T-cell (primary cell): ENCODE measurements at places on chromosomes 3 and 15.

- H3K36me3 ChIP-seq = peaks cover 8% of the 10 kb centered on the region
- no peak for DNase-seq
- H3K4me3 ChIP-seq = no peak overlapping the region
- no peaks in the 10 kb centered on the region for H3K4me1 ChIP-seq
- no peak overlapping the region for H3K27ac ChIP-seq
Observed at GRCh38 chr15:58873267-58873666, 60.2 kb downstream of the SLTM start.

- no peaks in the 10 kb centered on the region for H3K27me3 ChIP-seq
- H3K4me1 ChIP-seq = no peaks in the 10 kb centered on the region
- no peak overlapping the region for H3K4me3 ChIP-seq
- H3K27ac ChIP-seq = no peak overlapping the region
- no peak for DNase-seq
Observed at GRCh38 chr15:25182098-25182478, 227.3 kb downstream of the SNRPN start.

DNA sequence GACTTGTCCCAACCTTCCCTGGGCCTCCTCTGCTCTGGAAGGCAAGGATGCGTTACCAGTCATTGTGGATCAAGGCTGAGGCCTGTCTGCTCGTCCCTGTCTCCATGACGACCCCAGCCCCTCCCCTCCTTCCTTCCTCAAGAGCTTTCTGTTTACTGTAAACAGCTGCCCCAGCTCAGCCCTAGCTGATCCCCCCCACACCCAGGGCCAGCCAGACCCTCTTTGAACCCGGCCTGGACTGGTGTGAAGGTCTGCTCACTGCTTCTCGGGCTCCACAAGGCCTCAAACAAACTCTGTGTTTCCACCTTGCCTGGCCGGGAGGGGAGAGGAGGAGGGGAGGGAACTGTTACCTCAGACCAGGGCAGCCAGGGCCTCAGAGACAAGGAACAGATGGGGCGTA, 16.9 kb downstream of the VPS18 start:
- peaks cover 21% of the 10 kb centered on the region for H3K4me1 ChIP-seq
- no peak overlapping the region for H3K27ac ChIP-seq
- no peaks in the 10 kb centered on the region for H3K27me3 ChIP-seq
- H3K4me3 ChIP-seq = no peak overlapping the region
- DNase-seq = no peak

DNA sequence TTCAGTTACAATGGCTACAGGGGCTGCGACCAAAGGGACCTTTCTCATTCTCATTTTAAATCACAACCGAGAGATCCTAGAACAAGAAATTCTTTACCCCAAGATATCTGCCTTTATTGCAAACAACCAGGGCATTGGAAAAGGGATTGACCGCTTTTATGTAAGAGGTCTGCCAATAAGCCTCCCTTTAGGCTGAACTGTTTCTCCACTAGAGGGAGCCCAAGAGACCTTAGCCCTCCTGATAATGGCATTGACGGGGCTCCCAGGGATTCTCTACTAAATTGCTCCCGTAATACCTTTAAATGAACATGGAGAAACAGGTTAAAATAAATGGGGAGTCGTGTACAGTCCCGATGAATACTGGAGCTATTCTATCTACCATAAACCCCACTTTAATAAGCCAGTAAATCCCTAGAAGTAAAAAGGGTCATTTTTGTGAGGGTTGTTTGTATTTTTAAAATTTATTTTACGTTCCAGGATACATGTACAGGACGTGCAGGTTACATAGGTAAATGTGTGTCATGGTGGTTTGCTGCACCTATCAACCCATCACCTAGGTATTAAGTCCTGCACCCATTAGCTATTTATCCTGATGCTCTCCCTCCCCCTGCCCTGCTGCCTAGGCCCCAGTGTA, 7.5 kb upstream of the IGSF10 start:
- H3K27ac ChIP-seq = no peak overlapping the region
- no peak for DNase-seq
- no peaks in the 10 kb centered on the region for H3K27me3 ChIP-seq
- H3K4me3 ChIP-seq = no peak overlapping the region
- no peaks in the 10 kb centered on the region for H3K4me1 ChIP-seq

GRCh38 chr15:74778599-74778970, 3.3 kb upstream of the CSK start:
- no peaks in the 10 kb centered on the region for H3K27me3 ChIP-seq
- H3K27ac ChIP-seq = peak overlapping the region; percentile 97
- DNase-seq = no peak
- peaks cover 86% of the 10 kb centered on the region for H3K4me1 ChIP-seq
- H3K36me3 ChIP-seq = no peaks in the 10 kb centered on the region

- H3K27ac ChIP-seq = no peak overlapping the region
- H3K4me1 ChIP-seq = peaks cover 13% of the 10 kb centered on the region
- no peak overlapping the region for H3K4me3 ChIP-seq
- H3K36me3 ChIP-seq = no peaks in the 10 kb centered on the region
Observed at GRCh38 chr15:73601451-73602445, 31.4 kb downstream of the NPTN start.

GRCh38 chr15:74855857-74856256, 12.9 kb upstream of the ULK3 start:
- no peak overlapping the region for H3K27ac ChIP-seq
- no peak for DNase-seq
- peaks cover 38% of the 10 kb centered on the region for H3K4me1 ChIP-seq
- H3K4me3 ChIP-seq = no peak overlapping the region

DNA sequence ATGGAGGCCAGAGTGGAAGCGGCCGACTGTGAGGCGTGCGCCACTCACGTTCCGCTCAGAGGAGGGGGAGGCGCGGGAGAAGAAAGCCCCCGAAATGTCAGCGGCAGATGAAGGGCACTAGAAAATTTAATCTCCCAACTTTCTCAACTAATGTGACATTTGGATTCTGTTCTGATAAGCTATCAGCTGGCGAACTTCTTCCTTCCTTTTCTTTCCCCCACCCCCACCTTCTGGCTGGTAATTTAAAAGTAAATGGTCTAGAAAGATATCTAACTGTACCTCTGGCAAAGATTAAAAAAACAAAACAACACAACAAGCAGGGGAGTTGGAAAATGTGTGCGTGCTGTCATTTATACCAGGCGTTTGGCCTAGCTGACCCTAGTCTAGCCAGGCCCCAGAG, 26.4 kb upstream of the TMEM115 start:
- H3K36me3 ChIP-seq = no peaks in the 10 kb centered on the region
- H3K4me3 ChIP-seq = no peak overlapping the region
- peaks cover 3% of the 10 kb centered on the region for H3K27me3 ChIP-seq
- H3K4me1 ChIP-seq = no peaks in the 10 kb centered on the region

GRCh38 chr3:124887177-124887931, at the start of gene ITGB5:
Gene ITGB5 (minus strand): TSS chr3:124887365. CDS start chr3:124887000, 365 bp downstream.
- H3K36me3 ChIP-seq = no peaks in the 10 kb centered on the region
- no peak for DNase-seq
- H3K4me1 ChIP-seq = no peaks in the 10 kb centered on the region
- H3K27me3 ChIP-seq = peaks cover 2% of the 10 kb centered on the region
- H3K27ac ChIP-seq = no peak within 1 kb of the TSS

GRCh38 chr3:74445541-74445940, 168.9 kb downstream of the CNTN3 start:
- H3K4me3 ChIP-seq = no peak overlapping the region
- no peak overlapping the region for H3K27ac ChIP-seq
- H3K36me3 ChIP-seq = no peaks in the 10 kb centered on the region

- H3K36me3 ChIP-seq = no peaks in the 10 kb centered on the region
- DNase-seq = no peak
- no peaks in the 10 kb centered on the region for H3K27me3 ChIP-seq
- H3K4me1 ChIP-seq = no peaks in the 10 kb centered on the region
- H3K27ac ChIP-seq = no peak overlapping the region
Observed at GRCh38 chr3:85355572-85355971, 396.8 kb downstream of the CADM2 start.

DNA sequence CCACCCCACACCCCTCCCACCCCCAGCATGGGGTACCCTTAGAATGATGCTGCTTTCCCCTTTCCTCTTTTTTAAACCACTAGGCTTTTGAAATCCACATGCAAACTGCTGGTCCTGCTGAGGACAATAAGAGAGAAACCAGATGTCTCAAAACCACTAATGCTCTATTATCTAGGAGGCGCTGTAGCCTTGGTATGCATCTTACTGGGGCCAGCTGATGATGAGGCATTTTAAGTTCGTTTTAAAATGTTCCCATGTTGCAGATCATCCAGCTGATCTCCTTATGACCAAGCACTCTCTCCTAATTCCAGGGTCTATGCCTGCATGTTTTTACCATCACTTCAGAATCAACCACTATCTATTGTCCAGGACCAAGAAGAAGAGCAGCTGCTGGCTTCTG, 1.3 kb downstream of the NME9 start:
- DNase-seq = no peak
- H3K4me1 ChIP-seq = peaks cover 7% of the 10 kb centered on the region
- H3K27ac ChIP-seq = no peak overlapping the region
- no peaks in the 10 kb centered on the region for H3K36me3 ChIP-seq

DNA sequence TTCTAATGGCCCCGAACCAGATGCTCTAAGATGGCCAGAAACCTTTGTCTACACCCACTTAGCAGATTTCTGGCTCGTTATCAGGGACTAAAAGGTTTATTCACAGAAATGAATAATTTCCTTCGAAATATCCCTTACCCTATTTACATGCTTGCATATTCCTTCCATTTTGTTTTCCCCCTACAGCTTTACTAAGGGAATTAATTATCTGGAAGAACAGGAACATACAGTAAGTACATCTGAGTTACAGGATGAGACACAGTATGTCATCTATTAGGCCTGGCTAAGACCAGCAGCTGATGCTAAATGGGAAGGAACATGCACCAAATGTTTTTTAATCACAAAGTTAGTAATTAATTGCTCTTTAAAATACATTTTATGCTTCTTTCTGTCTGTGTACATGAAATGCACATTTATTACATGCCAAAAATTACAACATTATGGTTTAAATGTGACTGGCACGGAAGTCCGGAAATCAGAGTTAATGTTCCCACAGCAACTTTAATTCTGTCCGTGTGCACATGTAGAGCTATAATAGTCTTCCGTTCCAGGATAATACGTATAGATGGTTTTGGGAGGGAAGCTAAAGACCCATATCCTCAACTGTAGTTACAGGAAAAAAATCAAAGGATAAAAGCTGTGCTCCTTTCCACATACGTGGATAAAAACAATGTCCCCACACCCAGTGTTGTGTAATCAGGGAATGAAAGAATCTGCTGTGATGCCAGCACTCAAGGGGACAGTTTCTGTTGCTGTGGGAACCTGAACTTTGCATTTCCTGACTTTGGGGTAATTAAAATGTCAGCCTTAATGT, 82.0 kb downstream of the TIGIT start:
- no peak for DNase-seq
- peaks cover 2% of the 10 kb centered on the region for H3K36me3 ChIP-seq
- no peak overlapping the region for H3K27ac ChIP-seq
- H3K4me1 ChIP-seq = no peaks in the 10 kb centered on the region
- H3K27me3 ChIP-seq = no peaks in the 10 kb centered on the region
- H3K4me3 ChIP-seq = no peak overlapping the region

GRCh38 chr15:70491201-70491621, 272.1 kb downstream of the UACA start:
- H3K27me3 ChIP-seq = no peaks in the 10 kb centered on the region
- DNase-seq = no peak
- no peak overlapping the region for H3K4me3 ChIP-seq
- H3K36me3 ChIP-seq = no peaks in the 10 kb centered on the region

- H3K4me3 ChIP-seq = no peak overlapping the region
- H3K36me3 ChIP-seq = no peaks in the 10 kb centered on the region
- no peak for DNase-seq
- no peak overlapping the region for H3K27ac ChIP-seq
Observed at GRCh38 chr15:41656188-41656587, 4.0 kb upstream of the MGA start.

DNA sequence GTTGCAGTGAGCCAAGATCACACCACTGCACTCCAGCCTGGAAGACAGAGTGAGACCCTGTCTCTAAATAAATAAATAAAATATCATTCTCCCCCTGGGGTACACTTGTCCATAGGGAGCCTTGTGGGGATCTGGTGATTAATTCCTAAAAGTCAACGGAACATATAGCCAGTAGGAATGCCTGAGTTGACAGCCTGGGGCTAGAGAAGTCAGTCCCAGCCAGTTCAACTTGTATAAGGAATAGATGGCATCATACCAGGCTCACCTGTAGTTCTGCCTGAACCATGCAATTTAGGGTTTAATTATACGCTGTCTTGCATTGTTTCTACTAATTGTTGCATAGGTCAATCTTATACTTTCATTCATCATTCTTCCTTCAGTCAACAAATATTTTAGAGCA, 5.9 kb upstream of the BOC start:
- no peaks in the 10 kb centered on the region for H3K4me1 ChIP-seq
- peaks cover 3% of the 10 kb centered on the region for H3K27me3 ChIP-seq
- no peaks in the 10 kb centered on the region for H3K36me3 ChIP-seq
- no peak overlapping the region for H3K4me3 ChIP-seq
- no peak overlapping the region for H3K27ac ChIP-seq

GRCh38 chr3:134466331-134466730, 19.5 kb downstream of the ANAPC13 start:
- H3K27ac ChIP-seq = no peak overlapping the region
- no peak for DNase-seq
- H3K27me3 ChIP-seq = no peaks in the 10 kb centered on the region
- H3K36me3 ChIP-seq = no peaks in the 10 kb centered on the region

- no peak for DNase-seq
- no peak overlapping the region for H3K27ac ChIP-seq
- peaks cover 12% of the 10 kb centered on the region for H3K27me3 ChIP-seq
- H3K4me3 ChIP-seq = no peak overlapping the region
Observed at GRCh38 chr3:51997935-51998596, 2.4 kb upstream of the RPL29 start.

DNA sequence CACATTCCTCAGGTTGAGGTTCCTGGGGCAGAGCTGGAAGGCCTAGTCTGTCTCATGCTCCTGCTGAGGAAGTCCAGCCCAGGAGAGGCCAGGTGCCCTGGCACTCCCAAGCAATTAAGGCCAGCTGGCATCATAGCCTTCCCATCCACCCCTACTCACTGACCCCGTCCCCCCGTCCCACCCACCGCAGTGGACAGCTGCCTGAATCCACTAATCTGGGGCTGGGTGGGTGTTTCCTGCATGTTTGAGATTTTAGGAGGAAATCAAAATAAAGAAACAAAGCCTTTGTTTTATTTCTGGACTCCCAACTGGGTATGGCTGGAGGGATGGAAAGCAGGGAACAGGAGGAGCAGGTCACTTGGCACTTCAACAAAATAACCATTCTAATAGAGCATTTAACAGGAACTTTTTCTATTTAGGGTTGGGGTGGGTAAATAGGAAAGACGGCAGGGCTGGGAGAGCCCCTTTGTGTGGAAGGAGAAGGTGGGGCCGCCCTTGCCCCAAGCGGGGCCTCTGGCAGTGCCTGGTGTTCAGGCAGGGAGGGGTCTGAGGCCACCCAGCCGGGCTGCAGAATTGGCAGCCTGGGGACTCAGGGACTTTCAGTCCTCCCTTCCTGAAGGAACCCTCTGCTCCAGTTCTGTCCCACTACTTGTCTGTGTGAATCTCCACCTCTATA, 8.5 kb downstream of the MRAS start:
- no peak overlapping the region for H3K4me3 ChIP-seq
- H3K27ac ChIP-seq = no peak overlapping the region
- no peaks in the 10 kb centered on the region for H3K4me1 ChIP-seq
- DNase-seq = no peak
- peaks cover 9% of the 10 kb centered on the region for H3K27me3 ChIP-seq
- H3K36me3 ChIP-seq = no peaks in the 10 kb centered on the region

GRCh38 chr15:68192804-68193486, 12.2 kb downstream of the CALML4 start:
- peaks cover 39% of the 10 kb centered on the region for H3K36me3 ChIP-seq
- H3K27ac ChIP-seq = no peak overlapping the region
- H3K4me1 ChIP-seq = no peaks in the 10 kb centered on the region
- no peaks in the 10 kb centered on the region for H3K27me3 ChIP-seq
- no peak for DNase-seq
